Mesenteric fat pad (tissue), 1 donor: ENCODE measurements at places on chromosomes 3 and 15. TPM values are rescaled to one million over a fixed set of nuclear protein-coding genes. Genes with fewer than 3 reads are reported as not detected.

The RPL14 gene
- total RNA-seq, result 1,394 TPM

The NSUN3 gene
- 11.1 TPM for total RNA-seq

The AHSG gene
- not detected for total RNA-seq

The SCAMP5 gene
- 1.7 TPM for total RNA-seq

The PLA2G4F gene
- total RNA-seq, result not detected

The SPINK8 gene
- total RNA-seq, result not detected

The ECE2 gene
- total RNA-seq, result not detected

The MUC4 gene
- not detected for total RNA-seq

The CPEB1 gene
- 2.5 TPM for total RNA-seq

The PLCH1 gene
- not detected for total RNA-seq

The XIRP1 gene
- total RNA-seq, result 0.10 TPM

The CTDSPL gene
- total RNA-seq, result 19.0 TPM

The MYLK gene
- total RNA-seq, result 80.3 TPM

The CYB561D2 gene
- 18.1 TPM for total RNA-seq

The ACSBG1 gene
- total RNA-seq, result not detected

The OR5K2 gene
- not detected for total RNA-seq

The WNT5A gene
- 1.7 TPM for total RNA-seq

The LRTM1 gene
- total RNA-seq, result not detected

The SAMD7 gene
- not detected for total RNA-seq

The IVD gene
- total RNA-seq, result 45.3 TPM

The SRGAP3 gene
- 2.7 TPM for total RNA-seq

The RABL3 gene
- 29.6 TPM for total RNA-seq

The PIF1 gene
- total RNA-seq, result 1.6 TPM

The ACTC1 gene
- 0.55 TPM for total RNA-seq

The ACTRT3 gene
- total RNA-seq, result 3.7 TPM

The IQCF5 gene
- not detected for total RNA-seq

The IFRD2 gene
- 105 TPM for total RNA-seq

The GPR62 gene
- not detected for total RNA-seq

The SLC9C1 gene
- total RNA-seq, result not detected

The TMOD3 gene
- 40.9 TPM for total RNA-seq

The FBXO40 gene
- total RNA-seq, result 0.13 TPM

The ANKUB1 gene
- total RNA-seq, result not detected

The PTPRG gene
- 124 TPM for total RNA-seq

The OXTR gene
- 0.06 TPM for total RNA-seq

The EPB42 gene
- 2.8 TPM for total RNA-seq

The HRG gene
- total RNA-seq, result not detected

The SCAANT1 gene
- total RNA-seq, result not detected

The ACAN gene
- total RNA-seq, result 1.4 TPM

The EBLN2 gene
- 5.0 TPM for total RNA-seq

The TICRR gene
- total RNA-seq, result not detected

The SUCLG2 gene
- 47.1 TPM for total RNA-seq

The SLC51B gene
- total RNA-seq, result not detected

The DAG1 gene
- total RNA-seq, result 63.7 TPM
